Fibroblast of skin of left biceps (primary cell): ENCODE measurements at places on chromosomes 3 and 15.
A peak's percentile ranks its signal among the peaks of the same experiment; 100 is the strongest.

DNA sequence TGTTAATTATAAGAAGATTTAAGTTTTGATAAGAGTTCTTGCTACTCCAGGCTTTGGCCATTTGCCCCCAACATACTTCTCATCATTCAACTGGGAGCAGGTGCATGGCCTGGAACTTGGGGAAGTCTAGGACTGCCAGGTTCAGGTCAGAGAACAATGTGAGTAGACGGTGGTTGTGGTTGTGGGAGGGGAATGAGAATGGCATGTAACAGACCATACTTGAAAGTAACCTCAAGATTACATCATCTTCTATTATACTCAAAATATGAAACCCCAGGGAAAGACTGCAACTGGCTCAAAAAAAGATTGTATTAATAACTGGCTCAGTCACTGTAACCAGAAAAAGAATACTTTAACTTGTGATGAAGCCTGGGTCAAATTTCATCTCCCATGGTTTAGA lies 364.9 kb upstream of the DPPA4 start:
- no peak for DNase-seq

DNA sequence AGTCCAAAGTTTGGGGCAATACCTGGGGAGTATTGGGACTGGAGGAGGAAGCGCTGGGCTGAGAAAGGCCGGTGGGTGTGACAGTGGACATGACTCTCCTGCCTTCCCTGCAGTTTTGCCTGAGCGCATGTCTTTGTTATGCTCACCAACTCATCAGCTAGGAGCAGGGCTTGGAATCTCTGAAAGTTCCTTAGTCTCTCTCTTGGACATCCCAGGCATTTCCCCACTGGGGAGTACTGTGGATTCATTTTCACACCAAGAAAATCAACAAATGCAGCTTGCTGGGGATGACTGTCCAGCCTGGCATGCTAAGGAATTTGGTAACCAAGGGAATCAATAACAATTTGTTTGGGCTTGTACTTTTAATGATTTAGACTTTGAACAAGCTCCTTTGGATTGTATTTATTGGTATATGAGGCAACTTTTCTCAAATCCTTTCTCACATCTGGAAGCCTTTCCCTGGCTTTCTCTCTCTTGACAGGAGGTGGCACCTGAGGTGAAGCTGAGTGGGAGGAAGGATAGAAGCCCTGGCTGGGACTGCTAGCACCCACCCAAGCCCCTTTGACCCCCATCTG lies 48.5 kb upstream of the CHST2 start:
- DNase-seq: peak; percentile 45

- DNase-seq: no peak
Measured at GRCh38 chr3:124802702-124803101, 72.5 kb downstream of the UMPS start.

DNA sequence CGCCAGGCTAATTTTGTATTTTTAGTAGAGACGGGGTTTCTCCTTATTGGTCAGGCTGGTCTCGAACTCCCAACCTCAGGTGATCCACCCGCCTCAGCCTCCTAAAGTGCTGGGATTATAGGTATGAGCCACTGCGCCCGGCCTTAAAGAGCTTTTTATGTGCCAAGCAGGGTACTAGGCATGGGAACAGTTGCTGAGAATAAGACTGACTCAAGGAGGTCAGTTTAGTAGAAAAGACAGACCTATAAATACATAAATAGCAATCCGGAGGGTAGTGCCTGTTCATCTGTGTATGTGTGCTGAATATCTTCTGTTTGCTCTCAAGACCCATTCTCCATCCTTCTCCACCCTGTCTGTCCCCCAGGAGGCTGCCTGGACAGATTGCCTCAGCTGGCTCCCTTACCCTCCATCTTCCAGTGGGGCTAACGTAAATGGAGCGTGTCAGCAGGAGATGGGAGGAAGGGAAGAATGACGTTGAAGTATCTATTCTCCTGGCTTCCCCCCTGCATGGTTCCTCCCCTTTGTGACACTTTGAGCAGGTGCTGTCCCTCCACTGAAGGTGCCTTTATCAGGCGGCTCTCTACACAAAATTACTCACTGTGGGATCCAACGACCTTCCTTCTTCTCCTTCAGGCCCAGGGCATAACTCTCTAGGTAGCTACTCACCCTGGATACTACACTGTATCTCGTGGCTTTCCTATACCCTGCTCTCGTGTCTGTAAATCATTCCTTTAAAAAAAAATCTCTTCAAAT lies 31.1 kb downstream of the FBXO40 start:
- DNase-seq: no peak

DNA sequence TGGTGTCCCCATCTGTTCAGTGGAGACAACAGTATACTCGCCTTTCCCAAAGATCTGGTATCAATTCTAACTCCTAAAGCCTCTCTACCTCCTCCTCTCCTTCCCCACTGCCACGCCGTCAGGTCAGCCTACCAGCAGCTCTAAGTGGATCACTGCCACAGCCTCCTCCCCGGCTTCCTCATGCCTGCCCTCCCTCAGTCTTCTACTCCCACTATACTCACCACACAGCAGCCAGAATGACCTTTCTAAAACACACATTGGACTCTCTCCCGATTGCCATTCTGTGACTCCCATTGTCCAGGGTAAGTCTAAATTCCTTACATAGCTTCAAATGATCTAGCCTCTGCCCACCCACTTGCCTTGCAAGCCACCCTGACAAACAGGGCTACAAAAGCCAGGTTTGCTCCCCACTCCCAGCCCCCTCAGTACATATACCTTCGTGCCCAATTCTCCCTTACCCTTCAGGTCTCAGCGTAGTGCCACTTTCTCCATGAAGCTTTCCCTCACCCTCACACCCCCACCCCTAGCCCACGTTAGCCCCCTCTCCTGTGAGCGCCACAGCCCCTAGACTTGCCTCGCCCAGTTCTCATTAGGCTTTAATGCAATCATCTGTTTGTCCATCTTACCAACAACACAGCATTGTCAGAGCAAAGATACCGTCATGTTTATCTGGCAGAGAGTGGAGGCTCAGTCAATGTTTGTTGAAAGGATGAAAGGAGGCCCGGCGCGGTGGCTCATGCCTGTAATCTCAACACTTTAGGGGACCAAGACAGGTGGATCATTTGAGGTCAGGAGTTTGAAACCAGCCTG lies 9.5 kb upstream of the SEMA7A start:
- no peak for DNase-seq

GRCh38 chr3:62876064-62876463 lies 848 bp upstream of the CADPS start:
- no peak for DNase-seq

GRCh38 chr3:191262650-191263049 lies 63.6 kb downstream of the OSTN start:
- DNase-seq: no peak

GRCh38 chr3:172219750-172220149 lies 180.4 kb downstream of the FNDC3B start:
- no peak for DNase-seq

DNA sequence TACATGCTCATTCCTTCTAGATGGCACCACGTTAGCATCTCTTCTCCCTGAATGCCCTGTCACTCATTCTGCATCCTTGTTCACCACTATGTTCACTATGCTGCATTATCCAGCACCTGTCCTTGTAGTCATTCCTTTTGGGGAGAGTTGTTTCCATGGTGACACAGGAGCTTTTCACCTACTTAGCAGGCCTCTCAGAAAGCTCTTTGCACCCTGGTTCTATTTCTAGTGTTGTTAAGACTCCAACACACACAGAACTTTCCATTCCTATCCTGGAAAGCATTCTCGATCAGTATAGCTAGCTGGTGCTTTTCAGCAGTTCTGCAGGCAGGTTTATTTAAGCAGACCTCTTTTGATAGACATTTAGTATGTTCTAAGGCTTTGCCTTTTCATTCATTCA lies 6.7 kb upstream of the RPL14 start:
- DNase-seq: no peak

GRCh38 chr3:99774467-99774866 lies 43.2 kb upstream of the CMSS1 start:
- DNase-seq: peak; percentile 90

GRCh38 chr15:65032801-65033537 lies 3.5 kb upstream of the MTFMT start:
- no peak for DNase-seq

DNA sequence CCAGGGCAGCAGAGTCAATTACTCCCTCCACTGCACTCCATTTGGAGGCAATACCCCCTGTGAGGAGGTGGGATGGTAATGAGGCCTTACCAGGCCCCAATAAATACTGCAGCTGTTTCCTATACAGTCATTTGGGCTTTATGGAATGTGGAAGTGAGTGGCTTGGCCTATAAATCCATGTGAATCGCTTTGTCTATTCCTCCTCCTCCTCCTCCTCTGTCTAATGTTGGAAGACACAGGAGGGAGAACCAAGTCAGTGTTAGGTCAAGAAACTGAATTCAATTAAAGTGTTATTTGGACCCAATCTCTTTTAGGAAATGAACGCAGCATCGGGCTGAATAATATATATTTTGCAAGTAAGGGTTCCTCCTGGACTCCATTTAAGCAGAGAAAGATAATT lies 17.3 kb upstream of the SRGAP3 start:
- DNase-seq: no peak

DNA sequence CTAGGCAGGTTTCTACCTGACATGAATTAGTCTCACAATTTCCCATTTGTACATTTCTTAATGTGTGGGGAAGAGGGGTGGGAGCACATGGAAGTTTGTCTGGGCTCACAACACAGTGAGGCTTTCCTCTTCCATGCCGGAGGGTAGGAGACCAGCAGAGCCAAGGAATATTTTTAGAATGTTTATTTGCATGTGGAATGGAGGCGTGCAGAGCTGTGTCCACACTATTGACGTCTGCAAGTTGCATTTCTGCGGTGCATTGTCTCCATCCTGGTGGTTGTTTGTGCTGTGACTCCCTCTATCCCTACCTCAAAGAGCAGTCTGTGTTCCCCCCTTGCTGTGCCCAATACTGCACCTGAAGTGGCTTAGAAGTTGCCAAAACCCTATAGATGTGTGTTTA lies 103.1 kb upstream of the LRTM1 start:
- DNase-seq: no peak

- DNase-seq: no peak
Measured at GRCh38 chr3:53996141-53996874, 104.6 kb upstream of the SELENOK start.

GRCh38 chr15:74387141-74387541 lies 19.7 kb upstream of the CYP11A1 start:
- DNase-seq: no peak

GRCh38 chr15:37041042-37041441 lies 59.3 kb downstream of the MEIS2 start:
- no peak for DNase-seq

DNA sequence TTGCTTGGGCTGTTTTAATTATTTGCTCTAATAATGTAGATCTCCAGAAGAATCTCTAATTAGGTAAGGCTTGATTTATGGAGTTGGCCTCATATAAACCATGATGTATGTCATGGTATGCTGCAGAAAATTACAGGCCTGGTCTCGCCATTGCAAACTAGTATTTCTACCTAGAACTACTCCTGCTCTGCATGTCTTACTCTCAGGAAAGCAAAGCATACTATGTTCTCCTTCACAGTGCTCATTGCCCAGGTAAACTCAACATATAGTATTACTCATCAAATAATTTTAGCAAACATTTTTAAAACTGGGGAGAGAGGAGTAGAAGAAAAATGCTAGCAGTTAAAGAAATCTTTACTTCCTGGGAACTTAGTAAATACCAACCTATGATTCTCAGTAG lies 90.7 kb downstream of the FILIP1L start:
- no peak for DNase-seq

GRCh38 chr3:145869958-145870357 lies 291.0 kb downstream of the PLOD2 start:
- DNase-seq: no peak

DNA sequence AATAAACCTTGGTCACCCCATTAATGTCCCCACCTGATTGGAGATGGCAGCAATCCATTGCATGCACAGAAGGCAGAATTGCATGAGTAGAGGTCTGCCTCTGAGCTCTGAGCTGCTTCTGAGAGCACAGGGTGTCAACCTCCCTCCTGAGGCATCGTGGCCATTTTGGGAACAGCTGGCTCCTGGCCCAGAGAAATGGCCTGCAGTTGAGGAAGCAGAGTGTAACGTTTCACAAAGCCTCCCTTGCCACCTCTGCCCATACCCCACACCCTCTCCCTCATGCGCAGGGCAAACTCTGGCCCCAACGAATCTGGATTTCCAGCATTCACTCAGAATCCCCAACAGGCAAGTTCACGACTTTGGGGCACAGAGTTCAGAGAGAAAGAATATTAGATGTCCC lies 198.9 kb downstream of the ADAMTS9 start:
- no peak for DNase-seq

GRCh38 chr3:187114511-187114910 lies 24.8 kb downstream of the RPL39L start:
- DNase-seq: no peak

GRCh38 chr3:58093574-58094195 lies 85.5 kb downstream of the FLNB start:
- DNase-seq: no peak

DNA sequence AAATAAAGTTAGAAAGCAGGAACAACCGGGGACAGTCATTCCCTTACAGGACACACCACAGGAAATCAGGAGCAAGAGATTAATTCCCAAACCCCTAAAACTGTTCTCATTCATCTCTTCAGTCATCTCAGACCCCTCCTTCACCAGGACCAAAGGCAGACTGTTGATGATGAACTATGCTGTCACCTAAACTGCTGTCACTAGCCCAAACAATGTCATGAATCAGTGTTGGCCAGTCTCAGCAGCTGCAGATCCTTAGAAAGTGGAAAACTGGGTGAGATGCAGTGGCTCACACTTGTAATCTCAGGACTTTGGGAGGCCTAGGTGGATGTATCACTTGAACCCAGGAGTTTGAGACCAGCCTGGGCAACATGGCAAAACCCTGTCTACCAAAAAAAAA lies 909.6 kb downstream of the ROBO1 start:
- no peak for DNase-seq

- no peak for DNase-seq
Measured at GRCh38 chr15:35071106-35071505, 14.0 kb downstream of the NANOGP8 start.

DNA sequence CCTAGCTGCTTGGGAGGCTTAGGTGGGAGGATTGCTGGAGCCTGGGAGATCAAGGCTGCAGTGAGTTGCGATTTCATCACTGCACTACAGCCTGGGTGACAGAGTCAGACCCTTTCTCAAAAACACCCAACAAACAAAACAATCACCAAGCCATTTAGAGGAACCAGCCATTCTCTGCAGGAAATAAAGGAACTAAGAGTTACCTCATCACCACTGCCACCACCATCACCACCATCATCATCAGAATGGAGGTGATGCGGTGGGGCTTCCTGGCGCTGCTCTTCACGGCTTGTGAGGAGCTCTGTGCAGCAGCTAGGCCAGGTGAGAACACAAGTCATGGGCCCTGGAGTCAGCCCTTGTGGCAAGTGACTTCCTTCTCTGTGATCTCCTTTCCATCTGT lies 37.7 kb upstream of the KLHL25 start:
- no peak for DNase-seq

- no peak for DNase-seq
Measured at GRCh38 chr15:80780416-80781221, 1.4 kb downstream of the CEMIP start.

- no peak for DNase-seq
Measured at GRCh38 chr3:4797201-4797705, 182.0 kb upstream of the BHLHE40 start.
